NCI-H774 (cell line): ENCODE measurements at places on chromosomes 3 and 15.

DNA sequence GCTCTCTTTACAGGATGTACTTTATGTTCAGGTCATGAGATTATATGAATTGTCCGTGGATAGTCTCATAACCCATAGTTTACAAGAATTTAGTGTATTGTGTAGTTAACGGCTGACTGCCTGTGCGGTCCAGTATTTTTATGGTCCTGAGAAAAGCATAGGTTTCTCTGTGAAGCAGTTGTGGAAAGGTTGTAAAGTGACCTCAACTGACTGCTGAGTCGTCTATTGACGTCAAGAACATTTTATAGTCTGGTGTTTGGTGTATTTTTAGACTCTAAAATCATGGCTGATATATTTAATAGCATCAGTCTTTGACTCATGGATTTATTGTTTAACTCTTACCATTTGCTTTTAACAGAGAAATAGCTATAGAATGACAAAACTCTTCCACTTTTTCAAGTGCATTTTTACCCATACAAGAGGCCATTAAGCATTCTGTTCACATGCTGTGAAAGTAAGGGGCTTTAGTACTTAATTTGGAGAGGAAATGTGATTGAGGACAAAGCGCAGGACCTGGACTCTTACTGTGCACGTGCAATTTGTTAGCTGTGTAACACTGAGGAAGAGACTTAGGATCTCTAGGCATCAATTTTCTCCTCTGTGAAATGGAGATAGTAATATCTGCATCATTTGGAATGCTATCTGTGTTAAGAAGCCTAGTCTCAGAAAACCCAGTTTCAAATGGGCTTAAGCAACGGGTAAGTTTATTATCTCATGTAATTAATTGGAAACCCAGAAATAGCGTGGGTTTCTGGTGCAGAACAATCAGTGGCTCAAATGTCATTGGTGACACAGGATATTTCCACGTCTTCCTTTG lies 240.8 kb downstream of the NFKBIZ start:
- no peak for DNase-seq

DNA sequence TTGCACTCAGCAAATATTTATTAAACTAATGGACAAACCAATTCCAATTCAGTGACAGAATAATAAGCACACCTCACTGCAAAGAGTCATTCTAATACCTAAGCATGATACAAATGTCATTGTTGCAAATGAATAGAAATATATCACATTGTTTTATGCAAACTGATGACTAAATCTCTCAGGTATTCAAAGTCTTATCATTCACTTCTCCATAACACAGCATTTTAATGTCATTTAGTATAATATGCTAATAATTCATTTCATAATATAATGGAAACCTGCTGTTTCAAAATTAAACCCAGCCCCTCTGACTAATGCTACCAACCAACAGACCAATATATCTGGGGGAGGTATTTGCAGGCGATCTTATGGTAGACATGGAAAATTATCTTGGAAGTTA lies 71.8 kb downstream of the FGF7 start:
- no peak for DNase-seq

- DNase-seq, result no peak
Observed at GRCh38 chr15:40352281-40352901, 1.6 kb downstream of the PHGR1 start.

GRCh38 chr3:169315141-169315540 lies 348.4 kb downstream of the MECOM start:
- DNase-seq, result no peak

DNA sequence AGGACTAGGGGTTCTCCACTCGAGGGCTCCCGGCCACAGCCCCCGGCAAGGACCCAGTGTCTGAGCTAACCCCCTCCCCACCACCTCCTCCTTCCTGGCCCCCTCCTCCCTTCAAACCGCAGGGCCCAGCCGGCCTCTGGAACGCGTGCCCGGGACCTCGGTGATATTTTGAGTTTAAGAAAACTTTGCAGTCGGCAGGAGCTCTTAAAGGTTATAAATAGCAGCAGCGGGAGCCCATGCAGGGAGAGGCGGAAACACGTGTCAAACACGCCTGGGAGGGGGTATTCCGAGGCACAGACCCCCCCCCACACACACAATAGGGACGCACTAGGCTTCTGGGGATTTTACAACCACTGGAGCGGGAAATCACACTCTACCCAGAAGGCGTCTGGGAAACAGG lies 3.1 kb upstream of the PTH1R start:
- no peak for DNase-seq

DNA sequence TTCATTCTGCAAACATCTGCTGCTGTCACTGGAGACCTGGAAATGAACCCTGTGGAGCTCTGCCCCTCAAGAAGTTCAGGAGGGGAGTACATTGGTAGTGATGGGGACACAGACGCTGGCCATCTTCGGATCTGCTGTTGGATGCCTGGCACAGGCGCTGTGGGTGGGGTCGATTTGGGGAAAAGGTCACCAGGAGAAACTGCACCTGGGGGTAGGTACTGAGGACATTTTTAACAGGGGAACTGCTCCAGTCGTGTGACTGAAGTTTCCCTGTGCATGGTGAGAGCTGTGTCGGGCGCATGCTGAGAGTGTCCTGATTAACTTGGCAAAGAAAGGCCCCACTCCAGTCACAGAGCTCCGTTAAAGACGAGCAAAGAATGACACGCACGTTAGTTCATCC lies 3.4 kb downstream of the UROC1 start:
- DNase-seq, result no peak

DNA sequence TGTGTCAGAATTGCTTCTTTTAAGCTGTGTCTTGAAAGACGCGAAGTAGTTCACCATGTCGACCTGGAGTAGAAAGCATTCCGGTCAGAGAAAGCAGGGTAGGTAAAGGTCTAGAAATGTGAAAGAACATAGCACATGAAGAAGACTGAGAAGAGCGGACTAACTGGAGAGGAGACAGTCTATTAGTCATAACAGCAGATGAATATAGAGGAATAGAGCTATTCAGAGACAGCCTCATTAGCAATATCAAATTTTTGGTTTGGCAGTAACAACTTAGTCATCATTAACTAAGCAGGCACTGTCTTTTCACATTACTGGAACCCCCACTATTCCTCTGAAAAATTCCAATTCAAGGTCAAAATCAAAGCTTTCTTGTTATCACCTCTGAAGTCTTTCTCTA lies 678.8 kb downstream of the DIPK2A start:
- DNase-seq, result no peak

GRCh38 chr15:49439678-49440395 lies 16.8 kb downstream of the FGF7 start:
- no peak for DNase-seq

GRCh38 chr15:60179786-60180391 lies 175.8 kb downstream of the FOXB1 start:
- DNase-seq, result no peak

- no peak for DNase-seq
Observed at GRCh38 chr15:29859973-29860715, 37.9 kb upstream of the TJP1 start.

DNA sequence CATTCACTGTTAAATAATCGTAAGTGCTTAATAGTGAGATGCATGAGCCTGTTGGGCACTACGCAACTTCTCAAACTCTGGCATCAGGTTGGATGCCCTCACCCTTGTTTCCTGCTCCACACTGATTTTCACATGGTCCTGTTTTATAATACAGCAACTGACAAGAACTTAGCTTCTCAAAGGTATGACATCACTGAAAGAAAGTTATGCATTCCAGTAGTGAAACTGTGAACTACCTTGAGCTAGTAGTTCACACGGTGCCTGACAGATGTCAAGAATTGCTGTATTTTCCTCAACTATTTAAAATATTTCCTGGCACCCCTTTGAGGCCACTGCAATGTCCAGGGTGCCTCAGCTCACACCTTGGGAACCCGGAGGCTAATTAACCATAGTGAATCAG lies 327.5 kb downstream of the RORA start:
- no peak for DNase-seq

- DNase-seq, result no peak
Observed at GRCh38 chr3:70728311-70728710, 415.9 kb upstream of the MDFIC2 start.

DNA sequence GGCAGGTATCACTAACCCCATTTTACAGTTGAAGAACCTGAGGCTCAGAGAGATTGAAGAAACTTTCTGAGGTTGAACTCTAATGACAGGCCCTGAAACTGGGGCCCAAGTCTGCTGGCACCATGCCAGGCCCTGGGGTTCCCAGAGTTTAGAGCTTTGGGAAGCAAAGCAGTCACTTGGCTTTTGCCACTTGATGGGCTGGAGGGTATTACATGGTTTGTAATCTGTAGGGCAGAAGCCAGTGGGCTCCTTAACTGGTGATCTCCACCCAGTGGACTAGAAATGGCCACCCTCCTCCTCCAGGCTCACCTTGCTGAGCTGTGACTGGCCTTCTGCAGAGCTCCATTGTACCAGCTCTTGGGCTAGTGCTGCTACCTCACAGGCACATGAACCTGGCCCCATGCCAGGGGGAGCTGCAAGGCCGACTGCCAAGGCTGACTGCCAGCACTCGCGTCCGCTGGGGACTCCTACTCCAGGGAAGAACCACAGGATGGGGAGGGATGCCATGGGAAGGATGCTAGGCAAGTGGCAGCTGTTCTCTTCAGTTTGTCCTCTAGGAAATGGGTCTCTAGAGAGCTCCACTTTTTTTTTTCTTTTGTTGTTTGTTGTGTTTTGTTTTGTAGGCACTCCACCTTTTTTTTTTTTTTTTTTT lies 104.8 kb downstream of the ETFA start:
- peak; percentile 78 for DNase-seq

GRCh38 chr3:131901686-131902085 lies 133.1 kb downstream of the CPNE4 start:
- DNase-seq, result no peak

DNA sequence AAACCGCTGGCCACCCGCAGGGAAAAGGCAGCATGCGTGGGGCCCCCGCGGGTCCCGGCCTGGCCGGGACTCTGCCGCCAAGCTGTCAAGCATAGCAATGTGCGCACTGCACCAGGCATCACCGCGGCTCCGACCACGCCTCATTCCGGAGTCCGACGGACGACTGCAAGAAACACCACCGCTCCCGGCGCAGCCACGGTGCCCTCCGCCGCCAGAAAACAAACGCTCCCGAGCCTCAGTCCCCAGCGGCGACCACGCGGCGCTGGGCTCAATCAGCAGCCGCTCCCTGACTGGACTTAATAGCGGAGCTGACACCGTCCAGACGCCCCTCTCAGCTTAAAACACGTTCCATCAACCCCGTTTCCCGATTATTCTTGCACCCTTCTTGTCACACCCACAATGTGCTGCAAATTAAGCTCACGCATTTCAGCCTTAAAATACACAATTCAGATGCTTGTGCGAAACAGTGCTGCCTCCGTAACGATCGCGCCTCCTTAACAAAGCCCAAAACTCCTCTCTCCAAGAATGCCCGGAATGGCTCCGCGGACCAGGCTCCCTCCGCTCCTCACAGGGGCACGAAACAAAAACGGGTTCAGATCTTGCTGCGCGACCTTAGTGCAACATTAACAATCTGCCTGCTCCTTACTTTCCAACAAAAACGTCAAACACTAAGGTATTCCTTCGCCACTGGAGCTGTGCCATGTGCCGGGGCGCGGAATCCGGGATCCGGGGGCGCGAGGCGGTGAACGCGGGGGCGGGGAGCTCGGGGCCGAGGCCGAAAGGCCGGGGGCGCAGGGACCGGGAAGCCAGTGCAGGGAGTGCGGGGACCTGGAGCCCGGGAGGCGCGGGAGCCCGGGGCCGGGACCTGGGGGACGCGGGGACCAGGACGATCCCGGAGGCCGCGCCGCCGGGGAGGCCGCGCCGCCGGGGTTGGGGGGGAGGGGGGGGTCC lies 655 bp downstream of the CYFIP1 start:
- DNase-seq, result peak; percentile 4

- no peak for DNase-seq
Observed at GRCh38 chr3:43580181-43580580, 41.6 kb downstream of the ANO10 start.

DNA sequence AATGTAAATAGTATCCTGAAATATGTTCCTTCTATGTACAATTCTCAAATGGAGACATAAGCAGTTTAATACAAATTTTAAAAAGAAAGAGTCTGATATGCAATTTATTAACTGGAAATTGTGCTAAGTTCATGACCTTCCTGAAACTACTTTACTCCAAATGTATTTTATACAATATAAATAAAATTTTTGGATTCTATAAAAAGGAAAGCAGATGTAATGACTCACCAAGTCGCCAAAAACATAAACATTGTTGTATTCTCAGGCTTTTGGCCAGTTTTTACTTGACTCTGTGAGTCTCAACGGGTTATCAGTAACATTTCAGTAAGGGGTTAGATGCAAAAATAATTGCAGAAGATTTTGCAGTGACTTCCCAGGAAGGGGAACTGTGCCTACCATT lies 948.2 kb downstream of the EPHA3 start:
- no peak for DNase-seq

- no peak for DNase-seq
Observed at GRCh38 chr3:115040673-115041286, 106.3 kb downstream of the ZBTB20 start.

GRCh38 chr3:181839039-181839915 lies 127.6 kb downstream of the SOX2 start:
- peak; percentile 99 for DNase-seq

DNA sequence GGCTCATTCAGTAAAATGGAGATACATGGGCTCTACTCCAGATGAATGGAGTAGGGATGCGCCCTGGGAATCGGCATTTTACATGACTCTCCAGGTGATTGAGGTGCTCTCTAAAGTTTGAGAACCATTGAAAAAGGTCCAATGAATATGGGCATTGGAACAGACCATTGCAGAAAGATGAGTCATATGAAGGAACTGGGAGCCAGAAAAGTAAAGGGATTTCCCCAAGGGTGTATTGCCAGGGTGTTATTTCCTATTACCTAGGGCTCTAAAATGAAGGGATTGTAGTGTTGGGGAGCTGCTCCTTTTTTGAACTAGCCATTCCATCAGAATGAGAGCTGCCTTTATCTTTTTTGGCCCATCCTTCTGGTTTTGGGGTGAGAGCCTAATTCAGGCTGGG lies 21.7 kb downstream of the CLDN11 start:
- no peak for DNase-seq

- no peak for DNase-seq
Observed at GRCh38 chr3:177519588-177519987, 322.3 kb upstream of the TBL1XR1 start.

DNA sequence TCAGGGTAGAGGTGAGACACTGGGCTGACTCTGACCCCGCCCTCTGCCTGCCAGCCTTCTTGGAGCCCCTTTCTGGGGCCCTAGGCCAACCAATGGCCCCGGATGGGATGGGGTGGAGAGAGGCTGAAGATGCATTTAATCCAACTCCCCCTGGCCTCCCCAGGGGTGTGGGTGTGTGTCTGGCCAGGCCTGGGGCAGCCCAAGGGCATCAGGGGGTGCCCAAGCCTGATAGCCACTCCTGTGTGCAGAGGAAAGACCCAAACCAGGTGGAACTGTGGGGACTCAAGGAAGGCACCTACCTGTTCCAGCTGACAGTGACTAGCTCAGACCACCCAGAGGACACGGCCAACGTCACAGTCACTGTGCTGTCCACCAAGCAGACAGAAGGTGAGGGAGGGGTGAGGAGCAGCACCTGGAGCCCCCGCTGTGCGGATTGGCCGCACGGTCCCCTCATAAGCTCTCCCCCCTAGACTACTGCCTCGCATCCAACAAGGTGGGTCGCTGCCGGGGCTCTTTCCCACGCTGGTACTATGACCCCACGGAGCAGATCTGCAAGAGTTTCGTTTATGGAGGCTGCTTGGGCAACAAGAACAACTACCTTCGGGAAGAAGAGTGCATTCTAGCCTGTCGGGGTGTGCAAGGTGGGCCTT lies 9.5 kb downstream of the SPINT1 start:
- no peak for DNase-seq

- DNase-seq, result no peak
Observed at GRCh38 chr3:2096216-2096615, 2.5 kb upstream of the CNTN4 start.
